Activated naive CD8-positive, alpha-beta T cell treated with anti-CD3 and anti-CD28 coated beads for 36 hours (primary cell): ENCODE measurements at places on chromosomes 11 and 22. TPM values are rescaled to one million over a fixed set of nuclear protein-coding genes. Genes with fewer than 3 reads are reported as not detected.

Gene FERMT3
- 217 TPM for total RNA-seq

Gene PPFIBP2
- total RNA-seq: 18.6 TPM

Gene LRP4
- total RNA-seq: 0.20 TPM

Gene MCAT
- 29.1 TPM for total RNA-seq

DNA sequence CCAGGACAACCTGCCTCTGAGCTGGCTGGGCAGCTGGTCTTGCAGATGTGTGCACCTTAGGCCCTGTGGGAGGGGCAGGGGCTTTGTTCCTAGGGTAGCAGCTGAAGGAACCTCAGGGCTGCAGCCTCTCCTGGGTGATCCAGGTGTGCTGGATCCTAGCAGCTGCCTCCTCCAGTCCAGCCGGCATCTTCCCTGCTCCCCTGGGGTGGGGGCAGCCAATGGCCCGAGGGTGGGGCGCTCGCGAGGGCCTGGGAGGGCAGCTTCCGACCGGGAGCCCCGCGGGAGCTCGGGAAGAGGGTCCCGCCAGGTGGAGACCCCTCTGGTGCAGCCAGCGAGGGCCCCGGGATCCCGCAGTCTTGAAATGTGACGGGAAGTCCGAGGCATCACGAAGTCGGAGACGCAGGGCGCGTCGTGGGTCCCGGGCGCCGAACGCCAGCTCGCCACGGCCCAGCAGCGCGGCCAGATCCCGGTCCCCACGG lies 1.7 kb downstream of the IFITM1 start:
- no peak for DNase-seq
- H3K4me1 ChIP-seq: peaks cover 34% of the 10 kb centered on the region
- H3K27me3 ChIP-seq: peaks cover 6% of the 10 kb centered on the region
- peak overlapping the region; percentile 86 for H3K4me3 ChIP-seq
- H3K27ac ChIP-seq: peak overlapping the region; percentile 96

DNA sequence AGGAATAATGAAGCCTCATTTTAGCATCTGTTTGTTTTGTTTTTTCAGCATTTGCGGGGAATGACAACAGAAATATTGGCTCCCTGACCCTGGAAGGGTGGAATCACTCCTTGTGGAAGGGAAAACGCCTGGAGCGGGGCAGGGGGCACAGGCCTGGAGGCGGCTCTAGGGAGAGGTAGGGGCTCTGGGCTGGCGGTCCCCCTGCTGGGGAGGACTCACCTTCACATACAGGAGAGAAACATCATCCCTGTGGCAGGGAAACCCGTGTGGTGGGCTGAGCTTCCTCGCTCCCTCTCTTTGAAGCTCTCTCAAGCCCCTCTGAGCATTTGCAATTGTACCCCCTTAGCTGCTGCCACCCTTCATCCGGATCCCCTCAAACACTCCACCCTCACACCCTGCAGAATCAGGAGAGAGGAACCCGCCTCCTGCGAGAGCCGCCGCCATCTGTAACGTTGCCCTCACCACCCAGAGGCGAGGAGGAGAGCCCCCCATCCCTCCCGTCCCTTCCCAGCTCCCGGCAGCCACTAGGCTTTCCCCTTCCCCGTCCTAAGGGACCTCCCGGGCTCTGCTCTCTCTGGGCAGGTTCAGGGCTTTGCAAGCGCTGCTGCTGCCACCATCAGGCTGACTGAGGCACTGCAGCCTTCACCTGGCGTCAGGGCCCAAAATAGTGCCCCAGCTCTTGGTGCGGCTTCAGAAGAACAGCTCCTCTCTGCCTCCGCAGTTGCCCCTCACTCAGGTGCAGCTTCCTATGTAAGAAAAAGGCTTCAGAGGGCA lies 10.4 kb downstream of the KIRREL3 start:
- no peaks in the 10 kb centered on the region for H3K4me1 ChIP-seq
- peaks cover 10% of the 10 kb centered on the region for H3K27me3 ChIP-seq
- H3K4me3 ChIP-seq: no peak overlapping the region
- peak; percentile 51 for DNase-seq
- no peak overlapping the region for H3K27ac ChIP-seq

DNA sequence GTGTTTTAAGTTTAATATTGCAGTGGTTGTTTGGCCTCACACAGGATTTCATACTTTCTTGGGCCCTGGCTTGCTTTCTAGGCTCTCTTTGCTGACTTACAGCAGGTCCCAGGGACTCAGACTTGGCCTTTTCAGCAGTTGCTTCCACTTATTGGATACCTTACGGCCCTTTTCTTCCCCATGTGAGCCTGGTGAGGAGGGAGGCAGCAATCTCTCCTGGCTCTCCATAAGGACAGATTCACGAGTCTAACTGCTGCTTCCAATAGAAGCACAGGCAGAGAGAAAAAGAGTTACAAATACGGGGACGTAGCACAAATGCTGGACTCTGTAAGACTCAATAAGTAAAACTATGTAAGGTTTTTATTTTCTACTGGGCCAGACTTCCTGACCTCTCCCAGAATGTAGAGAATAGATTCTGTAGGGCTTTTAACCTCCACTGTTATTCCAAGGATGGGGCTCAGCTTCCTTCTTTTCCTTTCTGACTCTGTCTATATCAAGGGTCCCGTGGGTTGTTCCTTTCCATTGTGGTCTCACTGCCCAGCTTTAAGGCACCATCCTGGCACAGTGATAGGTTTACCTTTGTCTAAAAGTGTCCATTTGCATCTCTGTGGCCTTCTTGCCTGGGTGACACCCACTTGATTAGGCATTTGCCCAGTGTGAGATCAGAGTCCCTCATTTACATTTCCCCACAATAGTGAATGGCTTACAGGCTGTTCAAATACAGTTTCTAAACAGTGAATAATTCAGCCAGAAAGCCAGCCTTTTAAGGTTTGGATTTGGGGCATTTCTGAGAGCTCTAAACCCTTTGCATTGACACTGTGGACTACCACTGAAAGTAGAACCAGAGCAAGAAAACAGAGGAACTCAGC lies 92.8 kb downstream of the RASSF10 start:
- no peak for DNase-seq
- no peak overlapping the region for H3K27ac ChIP-seq
- no peak overlapping the region for H3K4me3 ChIP-seq
- no peaks in the 10 kb centered on the region for H3K36me3 ChIP-seq

DNA sequence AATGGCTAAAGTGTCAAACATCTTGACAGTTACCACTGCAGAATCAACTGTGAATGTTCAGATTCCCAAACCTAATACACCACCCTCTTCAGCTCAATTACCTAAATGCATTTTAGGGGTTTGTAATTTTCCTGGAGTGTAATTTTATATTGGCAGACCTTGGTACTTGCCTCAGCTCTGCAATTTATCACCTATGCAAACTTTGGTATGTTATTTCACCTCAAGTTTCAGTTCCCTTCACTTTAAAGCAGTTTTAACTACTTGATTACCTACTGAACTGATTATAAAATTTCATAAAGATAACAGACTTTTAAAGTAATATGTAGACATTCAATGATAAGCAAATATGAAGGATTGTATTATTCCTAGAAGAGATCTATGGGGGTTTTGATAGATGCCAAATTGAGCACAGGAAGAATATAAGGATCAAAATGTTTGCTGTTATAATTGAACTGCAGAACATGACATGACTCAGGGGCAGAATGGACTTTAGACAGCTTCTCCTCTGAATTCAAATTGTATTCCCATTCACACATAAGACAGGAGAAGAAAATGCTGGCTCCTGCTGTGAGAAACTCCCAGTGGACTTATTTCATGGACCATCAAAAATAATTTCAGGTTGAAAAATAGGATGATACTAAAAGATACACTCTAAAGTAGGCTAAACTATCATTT lies 491.5 kb upstream of the LUZP2 start:
- no peak overlapping the region for H3K4me3 ChIP-seq
- no peaks in the 10 kb centered on the region for H3K27me3 ChIP-seq
- DNase-seq: no peak
- no peak overlapping the region for H3K27ac ChIP-seq
- H3K36me3 ChIP-seq: no peaks in the 10 kb centered on the region

- no peak overlapping the region for H3K27ac ChIP-seq
- H3K4me3 ChIP-seq: no peak overlapping the region
- DNase-seq: no peak
- no peaks in the 10 kb centered on the region for H3K36me3 ChIP-seq
Measured at GRCh38 chr11:123473941-123474677, 44.0 kb downstream of the GRAMD1B start.

DNA sequence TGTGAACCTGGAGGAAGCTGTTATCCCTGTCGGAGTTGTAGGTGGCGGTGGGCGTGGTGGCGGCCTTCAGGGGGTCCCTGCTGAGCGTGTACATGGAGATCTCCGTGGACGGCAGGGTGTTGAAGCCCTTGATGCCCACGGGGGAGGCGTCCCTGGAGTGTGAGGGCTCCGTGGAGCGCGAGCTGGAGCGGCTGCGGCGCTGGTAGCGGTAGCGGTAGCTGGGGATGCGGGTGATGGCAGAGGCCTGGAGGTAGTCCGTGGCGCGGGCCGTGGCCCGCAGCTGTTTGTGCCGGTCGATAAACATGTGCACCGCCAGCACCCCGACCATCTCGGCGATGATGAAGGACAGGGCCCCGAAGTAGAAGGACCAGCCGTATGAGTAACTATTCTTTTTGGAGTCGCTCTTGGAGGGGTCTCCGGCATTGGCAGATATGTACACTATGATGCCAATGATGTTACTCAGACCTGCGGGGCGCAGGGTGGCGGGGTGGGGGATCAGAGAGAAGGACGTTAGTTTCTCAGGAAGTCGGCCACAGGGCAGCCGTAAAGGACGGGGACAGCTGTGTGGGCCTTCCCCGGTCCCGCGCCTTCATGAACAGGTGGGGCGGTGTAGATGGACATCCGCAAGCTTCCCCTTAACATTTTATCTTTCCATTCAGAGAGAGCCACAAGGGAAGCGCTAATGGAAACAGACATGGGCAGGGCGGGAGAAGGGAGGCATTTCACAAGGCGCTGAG lies 35.6 kb upstream of the EIF3D start:
- no peaks in the 10 kb centered on the region for H3K36me3 ChIP-seq
- no peaks in the 10 kb centered on the region for H3K4me1 ChIP-seq
- no peak overlapping the region for H3K4me3 ChIP-seq
- DNase-seq: no peak
- no peak overlapping the region for H3K27ac ChIP-seq
- H3K27me3 ChIP-seq: peaks cover 42% of the 10 kb centered on the region

DNA sequence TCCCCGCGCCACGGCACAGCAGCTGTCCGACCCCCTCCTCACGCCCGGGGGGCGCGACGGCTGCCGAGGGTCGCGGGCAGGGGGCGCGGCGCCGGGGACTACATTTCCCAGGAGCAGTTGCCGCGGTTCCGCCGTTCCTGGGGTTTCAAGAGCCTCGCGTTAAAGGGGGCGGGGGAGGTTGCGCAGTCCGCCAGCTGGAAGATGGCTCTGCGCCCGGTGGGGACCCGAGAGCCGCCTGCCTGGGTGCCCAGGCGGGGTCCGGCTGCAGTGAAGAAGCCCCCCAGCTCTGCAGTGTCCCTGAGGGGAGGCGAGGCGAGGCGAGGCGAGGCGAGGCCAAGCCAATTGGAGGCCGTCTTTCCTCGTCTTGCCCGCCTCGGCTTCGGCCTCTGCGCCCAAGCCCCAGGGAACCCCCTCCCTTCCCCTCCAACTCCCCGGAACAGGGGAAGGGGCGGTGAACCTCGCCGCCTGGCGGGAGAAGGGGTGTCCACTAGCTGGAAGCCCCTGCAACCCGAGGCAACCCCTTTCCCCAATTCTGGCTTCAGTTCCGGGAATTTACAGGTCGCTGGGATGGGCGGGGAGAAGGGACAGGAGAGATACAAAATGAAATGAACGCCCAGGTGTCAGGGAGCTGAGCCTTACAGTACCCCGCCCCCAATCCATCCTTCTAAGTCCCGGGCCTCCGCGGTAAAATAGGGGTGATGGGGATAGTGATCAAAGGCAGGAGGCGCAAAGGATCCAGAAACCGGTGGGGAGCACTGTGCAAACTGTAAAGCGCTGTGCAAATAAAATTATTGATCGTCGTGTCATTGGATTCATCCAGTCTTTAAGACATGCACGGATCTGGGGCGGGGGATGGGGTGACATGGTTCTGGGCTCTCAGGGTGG lies 5.2 kb upstream of the GCAT start:
- peaks cover 48% of the 10 kb centered on the region for H3K27me3 ChIP-seq
- DNase-seq: peak; percentile 31
- no peaks in the 10 kb centered on the region for H3K36me3 ChIP-seq
- peaks cover 31% of the 10 kb centered on the region for H3K4me1 ChIP-seq

GRCh38 chr22:35600476-35600875 lies 16.7 kb downstream of the MB start:
- no peaks in the 10 kb centered on the region for H3K36me3 ChIP-seq
- peaks cover 2% of the 10 kb centered on the region for H3K4me1 ChIP-seq
- no peak overlapping the region for H3K27ac ChIP-seq
- no peak for DNase-seq

DNA sequence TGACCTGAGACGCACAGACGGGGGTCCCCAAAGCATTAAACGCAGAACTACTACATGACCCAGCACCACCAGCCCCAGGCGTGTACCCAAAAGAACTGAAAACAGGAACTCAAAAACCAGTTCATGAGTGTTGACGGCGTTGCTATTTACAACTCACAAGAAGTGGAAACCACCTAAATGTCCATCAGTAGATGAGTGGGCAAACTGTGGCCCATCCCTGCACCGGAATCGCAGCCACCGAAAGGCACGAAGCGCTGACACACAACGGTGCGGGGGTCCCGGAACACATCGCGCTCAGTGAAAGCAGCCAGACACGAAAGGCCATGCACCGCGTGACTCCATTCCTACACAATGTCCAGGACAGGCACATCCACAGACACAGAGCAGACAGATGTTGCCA lies 79.2 kb downstream of the TRMU start:
- no peaks in the 10 kb centered on the region for H3K36me3 ChIP-seq
- no peak overlapping the region for H3K4me3 ChIP-seq
- H3K4me1 ChIP-seq: no peaks in the 10 kb centered on the region
- DNase-seq: no peak
- H3K27me3 ChIP-seq: no peaks in the 10 kb centered on the region

DNA sequence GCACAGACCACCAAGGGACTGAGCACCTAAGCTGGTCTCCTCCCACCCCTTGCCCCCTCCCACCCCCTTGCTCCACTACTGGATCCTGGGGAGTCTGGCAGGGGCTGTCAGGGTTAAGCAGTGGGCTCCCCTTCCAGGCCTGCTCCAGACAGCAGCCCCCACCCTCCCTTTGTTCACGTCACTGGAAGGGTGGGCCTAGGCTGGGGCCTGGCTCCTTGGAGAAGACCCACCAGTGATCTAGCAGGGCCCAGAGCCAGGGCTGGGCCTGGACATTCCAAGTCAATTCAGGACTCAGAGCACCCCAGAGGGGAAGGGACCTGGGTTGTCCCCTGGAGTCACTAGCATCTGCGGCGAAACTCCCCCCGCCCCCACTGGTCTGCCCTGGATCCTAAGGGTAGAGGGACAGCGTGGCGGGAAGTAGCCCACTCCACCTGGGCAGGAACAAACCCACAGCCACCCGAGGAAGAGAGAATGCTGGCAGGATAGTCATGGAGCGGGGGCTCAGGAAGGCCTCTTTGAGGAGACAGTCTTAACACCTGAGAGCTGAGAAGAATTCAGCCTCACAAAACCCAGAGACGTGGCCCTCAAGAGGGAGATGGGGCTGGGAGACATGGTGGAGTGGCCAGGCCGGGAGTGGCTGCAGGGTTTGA lies 45.8 kb downstream of the IGLL1 start:
- peaks cover 5% of the 10 kb centered on the region for H3K27me3 ChIP-seq
- DNase-seq: no peak
- H3K36me3 ChIP-seq: no peaks in the 10 kb centered on the region
- H3K4me1 ChIP-seq: peaks cover 3% of the 10 kb centered on the region
- H3K4me3 ChIP-seq: no peak overlapping the region
- no peak overlapping the region for H3K27ac ChIP-seq
